ENCODE measurements at places on chromosomes 12 and 14.

- no peak for DNase-seq
These were observed 25.1 kb upstream of the CORO1C start for GRCh38 chr12:108756421-108756820.

- DNase-seq, result no peak
These were observed 27.4 kb downstream of the NELL2 start for GRCh38 chr12:44848703-44849085.

DNA sequence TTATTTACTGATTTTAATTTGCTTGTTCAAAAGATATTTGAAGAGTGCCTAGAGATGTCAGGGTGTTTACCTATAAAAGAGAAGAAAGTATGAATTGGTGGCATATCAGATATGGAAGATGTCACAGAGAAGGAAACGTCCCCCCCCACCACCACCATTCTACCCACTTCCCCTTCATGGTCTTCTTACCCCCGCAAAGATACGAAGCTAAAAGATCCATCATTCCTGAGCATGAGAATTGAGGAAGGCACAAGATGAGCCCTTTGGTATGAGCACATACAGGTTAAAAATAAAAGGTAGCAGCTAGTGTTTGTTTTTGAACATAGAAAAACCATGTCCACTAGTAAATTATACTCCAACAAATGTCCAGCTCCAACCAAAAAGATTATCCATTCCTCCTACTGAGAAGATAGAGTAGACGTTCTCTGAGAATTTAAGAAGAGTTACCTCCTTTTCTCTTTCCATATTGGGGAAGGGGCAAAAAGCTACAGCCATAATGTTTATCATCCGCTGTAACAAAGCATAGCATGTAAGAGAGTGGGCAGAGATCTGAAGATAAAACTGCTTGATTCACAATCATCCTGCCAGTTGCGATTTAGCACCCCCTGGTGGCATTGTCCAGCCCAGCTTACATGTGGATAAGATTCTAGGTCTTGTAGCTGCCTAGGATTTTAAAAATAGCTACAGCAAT lies 29.1 kb downstream of the NFYB start:
- DNase-seq, result peak; percentile 86

GRCh38 chr12:697481-697880 lies 34.2 kb upstream of the NINJ2 start:
- no peak for DNase-seq

GRCh38 chr12:11130999-11131398 lies 3.4 kb downstream of the TAS2R30 start:
- DNase-seq, result no peak

DNA sequence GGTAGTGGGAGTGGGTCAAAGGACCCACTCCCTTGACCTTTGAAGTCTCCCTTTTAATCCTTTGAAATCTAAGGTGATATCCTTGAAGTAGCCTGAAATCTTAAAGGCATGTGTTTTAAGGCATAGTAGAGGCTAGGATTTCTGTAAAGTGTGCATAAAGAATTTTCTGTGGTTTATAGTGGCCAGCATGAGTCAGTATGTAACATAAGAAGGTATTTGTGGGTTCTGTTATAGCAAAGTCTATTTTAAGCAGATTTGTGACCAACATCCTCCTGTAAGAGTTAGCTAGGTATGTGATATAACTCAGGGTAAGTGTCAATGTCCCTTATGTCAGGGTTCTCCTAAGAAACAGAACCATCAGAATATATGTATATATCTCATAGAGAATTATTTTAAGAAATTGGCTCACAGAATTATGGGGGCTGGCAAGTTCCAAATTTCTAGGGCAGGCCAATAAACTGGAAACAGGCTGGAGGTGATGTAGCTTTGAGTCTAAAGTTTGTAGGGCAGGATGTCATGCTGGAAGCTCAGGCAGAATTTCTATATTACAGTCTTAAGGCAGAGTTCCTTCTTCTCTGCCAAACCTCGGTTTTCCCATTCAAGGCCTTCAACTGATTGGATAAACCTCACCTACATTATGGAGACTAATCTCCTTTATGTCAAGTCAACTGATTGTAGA lies 18.7 kb upstream of the EPYC start:
- DNase-seq, result no peak

GRCh38 chr14:56808383-56809269 lies 1.7 kb downstream of the OTX2 start:
- DNase-seq, result no peak

DNA sequence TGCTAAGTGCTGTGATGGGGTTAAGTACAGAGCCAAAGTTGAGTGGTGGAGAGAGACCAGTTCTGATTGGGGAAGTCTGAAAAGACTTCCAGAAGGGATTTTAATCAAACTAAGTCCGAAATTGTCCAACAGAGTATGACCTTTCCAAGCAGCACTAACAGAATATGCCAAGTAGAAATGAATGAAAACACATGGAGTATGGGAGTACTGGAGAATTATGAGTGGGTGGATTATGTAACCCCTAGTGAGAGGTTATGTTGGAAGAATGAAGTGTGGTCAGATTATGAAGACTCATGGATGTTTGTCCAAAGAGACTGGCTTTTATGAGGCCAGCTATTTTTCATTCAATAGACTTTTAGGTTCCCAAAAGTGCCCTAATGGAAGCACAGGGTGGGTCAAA lies 94.0 kb upstream of the PLEKHA5 start:
- DNase-seq, result no peak

All from stimulated activated CD4-positive, alpha-beta T cell treated with anti-CD3 and anti-CD28 coated beads, Interleukin-2, amount 100 ng/mL, for 48 hours (primary cell).